ENCODE measurements at places on chromosomes 6 and 20.

DNA sequence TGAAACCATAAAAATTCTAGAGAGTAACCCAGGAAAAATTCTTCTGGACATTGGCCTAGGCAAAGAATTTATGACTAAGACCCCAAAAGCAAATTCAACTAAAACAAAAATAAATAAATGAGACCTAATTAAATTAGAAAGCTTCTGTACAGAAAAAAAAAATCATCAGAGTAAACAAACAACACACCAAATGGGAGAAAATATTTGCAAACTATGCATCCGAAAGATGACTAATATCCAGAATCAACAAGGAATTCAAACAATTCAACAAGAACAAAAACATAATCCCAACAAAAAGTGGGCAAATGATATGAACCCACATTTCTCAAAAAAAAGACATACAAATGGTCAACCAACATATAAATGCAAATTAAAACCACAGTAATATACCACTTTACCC is 242.6 kb upstream of the CDYL start:
- DNase-seq: no peak

- no peak for DNase-seq
Measured at GRCh38 chr6:142913511-142914047, 31.4 kb downstream of the HIVEP2 start.

- no peak for DNase-seq
Measured at GRCh38 chr6:68649669-68650068, 14.6 kb downstream of the ADGRB3 start.

DNA sequence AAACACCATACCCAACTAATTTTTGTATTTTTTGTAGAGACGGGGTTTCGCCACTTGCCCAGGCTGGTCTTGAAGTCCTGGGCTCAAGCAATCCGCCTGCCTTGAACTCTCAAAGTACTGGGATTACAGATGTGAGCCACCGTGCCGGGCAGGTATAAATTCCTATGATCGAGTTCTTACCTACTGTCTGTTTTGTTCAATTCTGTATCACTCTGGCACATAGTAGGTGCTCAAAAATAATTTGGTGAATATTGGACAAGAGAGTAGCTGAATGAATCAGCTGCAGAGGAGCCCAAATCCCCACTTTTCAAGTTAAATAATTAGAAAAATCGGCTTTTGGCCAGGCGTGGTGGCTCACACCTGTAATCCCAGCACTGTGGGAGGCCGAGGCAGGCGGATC is 13.7 kb upstream of the ZMYND8 start:
- no peak for DNase-seq

- DNase-seq: no peak
Measured at GRCh38 chr20:62488470-62488869, 12.7 kb upstream of the GATA5 start.

Measured in Daoy (cell line).